Astrocyte (in vitro differentiated cells and primary cell): ENCODE measurements at places on chromosomes 6 and 20. TPM values are rescaled to one million over a fixed set of nuclear protein-coding genes. Genes with fewer than 3 reads are reported as not detected.

GRCh38 chr6:162736961-162737360, 9.2 kb downstream of the PACRG start:
- H3K27ac ChIP-seq, result no peak overlapping the region
- H3K4me3 ChIP-seq, result no peak overlapping the region
- no peaks in the 10 kb centered on the region for H3K36me3 ChIP-seq
- DNase-seq, result no peak
- no peaks in the 10 kb centered on the region for H3K27me3 ChIP-seq
- H3K4me1 ChIP-seq, result no peaks in the 10 kb centered on the region

GRCh38 chr20:38321959-38322598, 18.1 kb downstream of the BPI start:
- peaks cover 11% of the 10 kb centered on the region for H3K27me3 ChIP-seq
- H3K4me1 ChIP-seq, result peaks cover 6% of the 10 kb centered on the region
- H3K36me3 ChIP-seq, result no peaks in the 10 kb centered on the region

GRCh38 chr6:37696841-37697662, 631 bp downstream of the MDGA1 start:
- H3K4me1 ChIP-seq, result peaks cover 19% of the 10 kb centered on the region
- H3K27ac ChIP-seq, result no peak overlapping the region
- DNase-seq, result peak; percentile 12

- no peaks in the 10 kb centered on the region for H3K36me3 ChIP-seq
- H3K27me3 ChIP-seq, result peaks cover 2% of the 10 kb centered on the region
- H3K4me1 ChIP-seq, result no peaks in the 10 kb centered on the region
- H3K27ac ChIP-seq, result no peak overlapping the region
Measured at GRCh38 chr6:1094306-1094705, 217.6 kb upstream of the FOXQ1 start.

GRCh38 chr20:58967652-58968429, 13.2 kb upstream of the NELFCD start:
- H3K27ac ChIP-seq, result no peak overlapping the region
- no peaks in the 10 kb centered on the region for H3K27me3 ChIP-seq
- no peak overlapping the region for H3K4me3 ChIP-seq
- no peak for DNase-seq

DNA sequence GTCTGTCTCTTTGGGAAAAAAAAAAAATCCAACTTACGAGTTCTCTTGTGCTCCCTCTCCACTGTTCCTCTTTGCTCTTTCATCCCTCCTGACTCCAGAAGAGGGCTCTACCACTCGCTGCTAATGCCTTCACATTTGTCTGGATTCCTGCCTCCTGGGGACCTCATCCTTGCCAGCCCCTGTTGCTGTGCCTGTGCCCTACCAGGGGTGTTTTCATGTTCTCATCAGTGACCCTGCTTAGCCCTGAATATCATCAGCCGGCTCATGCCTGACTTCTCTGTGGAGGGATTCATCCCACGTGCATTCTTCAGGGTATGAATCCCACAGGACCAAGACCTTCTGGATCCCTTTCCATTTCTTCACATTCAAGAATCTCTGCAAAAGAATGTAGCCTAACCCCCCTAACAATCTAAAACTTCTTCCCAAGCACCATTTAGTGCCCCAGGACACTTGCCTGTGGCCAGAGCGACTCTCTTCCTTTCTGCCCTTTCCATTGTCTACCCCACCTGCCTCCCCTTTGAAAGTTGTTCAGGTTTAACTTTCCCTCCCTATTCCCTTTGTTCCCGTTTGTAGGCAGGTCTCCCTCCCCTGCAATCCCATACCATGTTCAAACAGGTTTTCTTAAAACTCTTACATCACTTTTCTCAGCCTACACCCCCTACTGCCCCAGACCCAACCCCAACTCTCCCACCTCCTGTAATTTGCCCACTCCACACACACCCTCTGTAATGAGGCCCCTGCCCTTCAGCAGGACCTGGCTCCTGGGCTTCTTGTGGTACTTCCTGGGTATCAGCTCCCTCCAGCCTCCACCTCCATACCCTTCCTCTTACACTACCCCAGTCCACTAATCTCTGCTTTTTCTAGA, 50.2 kb downstream of the RREB1 start:
- no peaks in the 10 kb centered on the region for H3K36me3 ChIP-seq
- H3K27ac ChIP-seq, result peak overlapping the region; percentile 88
- DNase-seq, result peak; percentile 62
- H3K4me3 ChIP-seq, result no peak overlapping the region
- peaks cover 28% of the 10 kb centered on the region for H3K4me1 ChIP-seq

DNA sequence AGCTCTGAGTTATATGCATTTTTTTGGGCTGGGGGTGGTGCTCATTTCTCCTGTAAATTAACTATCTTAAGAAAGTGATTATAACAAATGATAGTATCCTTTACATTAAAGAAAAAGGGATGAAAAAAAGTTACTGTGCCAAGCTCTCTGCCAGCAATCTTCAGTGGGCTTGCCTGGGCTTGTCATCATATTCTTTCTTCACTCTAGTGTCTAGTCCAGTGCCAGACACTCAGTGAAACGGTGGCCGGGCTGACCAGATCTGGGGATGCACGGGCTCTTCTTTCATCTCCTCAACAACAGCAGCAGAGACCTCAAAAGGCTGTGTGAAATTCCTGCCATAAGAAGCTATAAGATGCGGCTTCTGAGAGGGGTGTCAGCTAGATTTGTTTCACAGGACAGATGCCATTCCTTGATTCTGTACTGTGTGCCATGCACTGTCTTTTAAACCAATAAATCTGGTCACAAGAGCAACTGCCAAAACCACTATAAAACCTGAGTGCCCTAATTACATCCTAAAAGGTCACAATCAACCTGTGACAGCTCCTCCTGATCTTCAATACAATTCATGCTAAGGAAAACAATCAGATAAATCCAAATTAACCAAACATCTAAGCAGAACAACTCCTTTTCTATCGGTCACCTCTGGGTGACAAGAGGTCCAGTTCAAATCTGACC, 12.1 kb downstream of the EXOC2 start:
- peaks cover 45% of the 10 kb centered on the region for H3K4me1 ChIP-seq
- no peak overlapping the region for H3K4me3 ChIP-seq
- H3K27me3 ChIP-seq, result no peaks in the 10 kb centered on the region
- H3K36me3 ChIP-seq, result no peaks in the 10 kb centered on the region

DNA sequence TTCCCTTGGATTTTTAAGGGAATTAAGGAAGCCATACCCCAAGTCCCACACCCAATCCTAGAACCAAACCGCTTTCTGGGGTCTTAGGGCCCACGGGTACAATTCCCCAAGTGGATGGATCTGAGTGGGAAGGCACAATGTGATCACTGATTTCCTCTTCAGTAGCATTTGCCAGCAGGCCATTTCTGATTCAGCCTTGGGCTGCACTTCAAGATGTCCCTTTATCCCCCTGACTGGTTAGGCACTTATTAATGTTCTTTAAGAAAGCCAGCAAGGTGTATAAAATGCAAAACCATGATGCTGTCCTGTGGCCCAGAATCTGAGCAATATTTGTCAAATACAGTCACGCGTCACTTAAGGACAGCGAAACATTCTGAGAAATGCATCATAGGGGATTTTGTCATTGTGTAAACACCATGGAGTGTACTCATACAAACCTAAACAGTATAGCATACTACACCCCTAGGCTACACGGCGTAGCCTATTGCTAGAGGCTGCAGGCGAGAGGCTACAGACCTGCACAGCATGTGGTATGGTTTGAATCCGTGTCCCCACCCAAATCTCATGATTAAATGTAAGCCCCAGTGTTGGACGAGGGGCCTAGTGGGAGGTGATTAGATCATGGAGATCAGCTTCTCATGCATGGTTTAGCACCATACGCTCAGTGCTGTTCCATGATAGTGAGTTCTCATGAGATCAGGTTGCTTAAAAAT, 234.2 kb downstream of the NRN1 start:
- H3K4me1 ChIP-seq, result no peaks in the 10 kb centered on the region
- H3K4me3 ChIP-seq, result no peak overlapping the region
- no peaks in the 10 kb centered on the region for H3K36me3 ChIP-seq
- H3K27me3 ChIP-seq, result no peaks in the 10 kb centered on the region
- no peak overlapping the region for H3K27ac ChIP-seq

DNA sequence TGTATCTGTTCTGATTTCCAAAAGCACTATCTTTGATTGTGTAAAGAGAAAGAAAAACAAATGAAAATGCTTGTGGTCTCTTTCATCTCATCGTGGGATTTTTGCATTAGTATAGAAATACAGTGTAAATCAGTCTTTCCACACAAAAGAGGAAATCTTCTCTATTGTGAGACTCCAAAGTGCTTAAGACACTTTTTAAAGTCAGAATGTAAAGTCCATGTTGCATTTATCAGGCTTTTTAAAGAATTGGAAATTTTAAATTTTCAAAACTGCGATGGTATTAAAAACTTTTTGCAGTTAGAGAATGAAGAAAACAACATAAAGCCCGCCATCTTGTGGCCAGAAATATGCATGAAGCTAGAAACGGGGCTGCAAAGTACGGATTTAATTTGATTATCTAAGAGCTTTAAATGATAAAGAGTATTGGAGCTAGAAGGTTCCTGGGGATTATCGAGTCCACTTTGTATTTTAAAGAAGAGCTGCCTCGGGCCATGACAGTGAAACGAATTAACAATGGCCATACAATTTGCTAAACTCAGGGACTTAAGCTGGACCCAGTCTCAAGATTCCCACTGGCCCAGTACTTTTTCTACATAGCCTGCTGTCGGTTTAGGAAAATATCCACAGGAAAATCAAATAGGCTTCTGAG, 339.6 kb downstream of the ARHGAP18 start:
- H3K27me3 ChIP-seq, result no peaks in the 10 kb centered on the region
- H3K36me3 ChIP-seq, result no peaks in the 10 kb centered on the region
- DNase-seq, result peak; percentile 30
- peaks cover 4% of the 10 kb centered on the region for H3K4me1 ChIP-seq

DNA sequence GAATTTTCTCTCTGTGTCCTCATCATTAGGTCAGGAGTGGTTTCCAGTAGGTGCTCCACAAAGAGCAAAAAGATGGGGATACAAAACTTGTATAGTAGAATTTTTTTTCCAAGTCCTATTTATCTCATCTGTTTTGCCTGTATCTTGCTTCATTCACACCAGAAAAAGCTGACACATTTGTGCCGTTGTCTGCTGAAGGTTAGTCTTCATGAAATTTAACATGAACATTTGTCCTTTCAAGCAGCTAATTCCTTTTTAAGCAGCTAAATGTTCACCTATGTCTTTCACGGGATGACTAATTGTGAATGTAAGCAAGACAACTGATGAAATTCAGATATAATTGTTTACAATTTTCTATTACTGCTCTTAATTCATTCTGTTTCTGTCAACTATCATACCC, 83.8 kb downstream of the ATXN1 start:
- no peak overlapping the region for H3K4me3 ChIP-seq
- peak overlapping the region; percentile 67 for H3K27ac ChIP-seq
- no peak for DNase-seq
- no peaks in the 10 kb centered on the region for H3K27me3 ChIP-seq

GRCh38 chr6:148383658-148384368, 41.2 kb downstream of the SASH1 start:
- no peaks in the 10 kb centered on the region for H3K4me1 ChIP-seq
- H3K4me3 ChIP-seq, result no peak overlapping the region
- H3K36me3 ChIP-seq, result no peaks in the 10 kb centered on the region
- H3K27me3 ChIP-seq, result no peaks in the 10 kb centered on the region

DNA sequence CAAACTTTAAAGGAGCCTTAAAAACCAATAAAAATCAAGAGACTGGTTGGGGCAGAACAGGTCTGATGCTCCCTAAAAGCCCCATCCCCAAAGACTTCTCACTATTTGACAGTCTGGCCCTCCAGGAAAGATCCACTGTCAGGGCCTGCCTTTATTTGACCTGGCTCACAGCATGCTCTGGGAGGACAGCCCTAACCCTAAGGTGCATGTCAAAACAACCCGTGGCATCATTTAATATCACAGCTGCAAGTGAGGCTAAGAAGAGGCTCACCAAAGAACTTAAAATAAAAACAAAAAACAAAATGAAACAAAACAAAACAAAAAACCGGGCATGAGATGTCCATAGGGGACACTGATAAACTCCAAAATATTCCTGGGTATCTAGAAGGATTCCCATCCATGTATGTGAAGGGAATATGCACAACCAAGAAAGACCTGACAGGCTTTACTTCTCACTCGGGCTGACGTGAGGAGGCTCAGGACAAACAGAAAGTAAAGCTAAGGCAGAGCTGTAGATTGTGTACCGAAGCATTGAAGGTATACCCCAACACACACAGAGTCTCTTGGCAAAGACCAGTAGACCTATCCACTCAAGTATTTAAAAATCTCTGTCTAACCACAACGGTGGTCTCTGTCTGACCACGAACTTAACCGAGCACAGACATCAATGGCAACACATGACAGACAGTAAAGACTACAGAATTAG, 57.3 kb downstream of the AHI1 start:
- H3K4me1 ChIP-seq, result peaks cover 4% of the 10 kb centered on the region
- H3K27ac ChIP-seq, result no peak overlapping the region
- peak; percentile 16 for DNase-seq

Gene SMOC2
- 0.93 and 1.8 TPM in 2 replicates for total RNA-seq

Gene GINS1
- 5.0 and 6.6 TPM in 2 replicates for total RNA-seq

Gene GABRR1
- not detected in 2 replicates for total RNA-seq

Gene TENT5A
- total RNA-seq, result 17.8 and 19.7 TPM in 2 replicates

Gene ZKSCAN4
- 3.9 TPM in 2 replicates for total RNA-seq
